ENCODE measurements at places on chromosomes 11 and 22.

DNA sequence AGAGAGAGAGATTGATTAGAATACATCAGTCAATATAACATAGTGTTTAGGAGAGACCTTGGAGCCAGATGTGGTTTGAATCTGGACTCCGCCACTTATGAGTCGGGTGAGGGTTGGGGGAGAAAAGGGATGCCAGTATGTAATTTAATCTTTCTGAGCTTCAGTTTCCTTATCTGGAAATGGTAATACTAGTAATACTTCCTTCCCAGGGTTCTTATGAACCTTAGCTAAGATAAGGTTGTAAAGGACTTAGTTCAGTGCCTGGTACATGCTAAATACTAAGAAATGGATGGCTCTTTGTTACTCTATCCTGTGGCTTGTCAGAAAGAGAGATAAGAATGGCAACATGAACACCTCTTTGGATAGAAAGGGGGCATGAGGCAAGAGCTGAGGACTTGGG, 226.1 kb upstream of the NARS2 start:
- DNase-seq = no peak

DNA sequence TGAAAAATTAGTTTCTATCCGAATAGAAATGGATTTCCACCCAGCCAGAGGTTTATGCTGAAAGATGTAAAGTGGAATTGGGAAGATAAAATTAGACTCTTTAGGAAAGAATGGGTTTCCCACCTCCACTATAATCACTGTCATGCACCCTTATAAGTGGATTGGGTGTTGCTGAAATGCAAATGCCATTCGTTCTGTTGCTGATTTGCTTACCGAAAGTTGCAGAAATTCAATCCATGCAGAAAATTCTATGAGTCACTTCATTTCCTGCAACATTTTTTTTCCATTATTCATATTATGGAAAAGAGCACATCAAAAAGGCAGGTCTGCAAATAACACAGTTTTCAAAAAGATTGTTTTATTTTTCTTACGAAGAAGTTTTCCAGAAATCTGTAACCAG, 65.6 kb downstream of the LDLRAD3 start:
- no peak for DNase-seq

- DNase-seq = no peak
These were observed 61.5 kb downstream of the SMCO4 start for GRCh38 chr11:93481696-93482095.

DNA sequence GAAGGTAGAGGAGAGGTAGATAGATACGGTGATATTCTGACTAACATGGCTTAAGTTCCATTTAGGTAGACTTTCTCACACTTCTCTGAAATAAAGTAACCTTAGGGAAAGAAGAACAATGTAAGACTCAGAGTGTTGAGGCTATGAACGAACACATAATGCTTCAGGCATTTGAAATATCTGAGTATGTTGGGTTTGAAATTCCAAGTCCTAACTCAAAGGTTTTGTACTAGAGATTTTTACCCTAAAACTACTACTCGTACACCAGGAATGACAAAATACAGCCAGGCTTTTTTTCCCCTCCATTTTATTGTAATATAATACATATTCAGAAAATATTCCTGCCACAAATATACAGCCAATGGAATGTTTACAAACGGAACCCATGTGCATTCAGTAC, 592.6 kb downstream of the ETS1 start:
- no peak for DNase-seq

- DNase-seq = no peak
These were observed 18.8 kb upstream of the DRD2 start for GRCh38 chr11:113494021-113494420.

DNA sequence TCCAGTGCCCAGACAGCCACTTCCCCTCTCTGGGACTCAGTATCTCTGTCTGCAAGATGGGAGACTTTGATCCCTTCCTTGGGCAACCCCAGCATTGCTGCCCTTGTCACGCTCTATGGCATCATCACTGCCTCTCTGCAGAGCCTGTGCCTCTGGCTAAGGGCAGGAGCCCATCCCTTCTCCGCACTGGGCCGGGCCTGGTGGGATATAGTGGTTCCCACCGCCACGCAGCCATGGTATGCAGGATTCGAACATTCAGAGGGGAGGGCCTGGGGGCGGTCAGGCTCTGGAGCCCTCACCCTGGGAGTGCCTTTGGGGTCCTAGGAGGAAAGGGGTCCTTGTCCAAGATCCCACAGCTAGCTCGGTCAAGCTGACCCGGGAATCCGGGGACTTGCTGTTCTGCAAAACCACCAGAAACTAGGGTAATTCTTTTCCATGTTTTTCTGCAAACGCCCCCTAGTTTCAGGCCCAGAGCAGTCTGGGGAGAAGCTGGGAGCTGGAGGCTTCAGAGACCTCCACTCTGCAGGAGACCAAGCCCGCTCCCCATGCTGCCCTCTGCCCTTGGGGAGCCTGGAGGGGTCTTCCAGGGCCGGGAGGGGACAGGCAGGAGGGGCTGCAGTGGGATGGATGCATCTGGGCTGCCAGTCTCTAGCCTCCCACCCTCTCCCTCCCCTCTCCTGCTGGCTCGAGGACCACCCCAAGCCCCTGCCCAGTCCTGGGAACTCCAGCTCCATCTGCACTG, 24.4 kb upstream of the CBX7 start:
- DNase-seq = no peak

- DNase-seq = no peak
These were observed 22.3 kb downstream of the TNKS1BP1 start for GRCh38 chr11:57302489-57302888.

GRCh38 chr22:35893698-35894097, 134.9 kb downstream of the RBFOX2 start:
- no peak for DNase-seq

DNA sequence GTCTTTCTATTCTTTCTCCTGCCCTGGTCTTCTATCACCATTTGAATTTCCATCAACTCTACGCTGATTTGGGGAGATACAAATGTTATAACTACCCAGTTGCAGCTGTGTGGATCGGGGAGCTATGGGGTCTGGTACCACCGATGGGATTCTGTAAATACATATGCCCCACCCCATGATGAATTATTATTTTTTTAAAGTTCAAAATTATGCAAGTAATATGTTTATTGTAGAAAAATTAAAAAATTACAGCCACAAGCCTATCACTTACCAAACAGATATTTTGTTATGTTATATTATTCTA, 52.4 kb upstream of the CLMP start:
- DNase-seq = no peak

GRCh38 chr22:42977569-42977968, 37.4 kb downstream of the PACSIN2 start:
- DNase-seq = no peak

DNA sequence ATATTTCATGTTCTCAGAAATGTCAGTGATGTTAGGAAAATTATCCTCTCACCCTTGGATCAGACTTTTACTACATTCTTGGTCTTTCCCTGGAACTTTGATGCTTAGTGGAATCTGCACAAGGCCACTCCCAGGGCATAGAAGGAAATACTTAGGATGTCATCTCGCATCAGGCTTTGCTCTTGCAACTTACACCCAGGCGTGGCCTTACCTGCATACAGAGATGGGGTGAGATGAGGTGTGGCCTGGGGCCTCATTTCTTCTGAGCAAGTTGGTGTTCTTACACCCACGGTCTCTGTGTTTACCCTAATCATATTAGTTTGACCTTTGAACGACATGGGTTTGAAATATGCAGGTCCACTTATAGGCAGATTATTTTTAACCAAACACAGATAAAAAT, 19.0 kb upstream of the OR52K2 start:
- no peak for DNase-seq

GRCh38 chr11:113189909-113190667, 124.3 kb upstream of the TTC12 start:
- no peak for DNase-seq

DNA sequence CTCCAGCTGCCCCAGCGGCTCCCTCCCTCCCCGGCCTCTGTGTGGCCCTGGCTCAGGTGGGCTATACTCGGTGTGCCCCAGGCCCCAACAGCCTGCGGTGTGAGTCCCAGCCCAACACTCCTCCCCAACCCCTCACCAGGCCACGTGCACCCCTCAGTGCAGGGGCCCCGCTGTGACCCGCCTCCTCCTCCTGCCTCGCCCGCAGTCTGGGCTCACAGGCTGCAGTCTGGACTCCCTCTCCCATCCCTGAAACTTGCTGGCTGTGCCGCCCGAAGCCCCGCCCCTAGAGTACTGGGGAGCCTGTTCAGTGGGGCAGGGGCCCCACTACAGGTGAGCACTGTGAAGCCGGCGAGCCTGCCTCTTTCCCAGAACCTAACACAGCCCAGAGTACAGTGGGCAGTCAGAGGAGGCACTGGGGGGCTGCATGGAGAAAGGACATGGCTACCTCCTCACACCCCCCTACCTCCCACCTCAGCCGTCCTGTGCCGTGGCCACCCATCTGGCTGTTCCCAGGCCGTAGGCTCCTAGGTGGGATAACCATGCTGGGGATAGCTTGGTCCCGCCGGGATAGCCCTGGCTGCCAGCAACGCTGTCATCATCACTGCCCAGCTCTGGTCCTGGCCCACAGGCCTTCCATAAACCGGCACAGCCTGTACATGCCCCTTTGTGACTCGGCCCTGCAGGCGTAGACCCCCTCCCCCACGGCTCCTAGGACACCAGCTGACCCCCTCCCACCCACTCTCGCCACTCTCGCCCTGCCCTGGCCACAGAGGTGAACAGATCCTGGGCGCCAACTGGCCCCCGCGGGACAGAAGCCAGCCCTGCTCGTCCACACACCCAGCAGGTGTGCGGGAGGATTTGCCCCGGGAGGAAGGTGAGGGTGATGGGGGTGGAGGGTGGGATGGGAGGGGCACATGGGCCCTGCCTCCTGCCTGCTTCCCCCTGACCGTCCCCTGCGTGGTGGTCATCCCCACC, 29.7 kb downstream of the CELSR1 start:
- no peak for DNase-seq

DNA sequence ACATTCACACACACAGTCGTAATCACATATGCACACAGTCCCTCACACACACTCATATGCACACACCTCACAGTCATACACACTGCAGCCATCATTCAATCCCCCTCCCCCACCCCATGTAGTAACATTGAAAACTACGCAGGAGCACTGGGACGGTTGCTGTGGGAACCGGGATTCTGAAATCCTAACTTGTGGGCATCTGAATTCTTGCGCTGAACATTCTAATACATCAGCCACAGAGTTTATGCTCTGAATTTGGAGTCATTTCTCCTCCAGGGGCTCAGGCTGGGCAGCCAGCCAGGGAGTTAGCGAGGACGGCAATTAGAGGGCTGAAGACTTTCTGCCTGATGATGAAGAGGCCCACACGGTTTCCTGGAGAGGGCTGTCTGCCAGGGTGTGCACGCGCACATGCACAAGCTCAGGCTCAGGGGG, 32.7 kb downstream of the CD6 start:
- peak; percentile 62 for DNase-seq

- DNase-seq = no peak
These were observed 610.0 kb upstream of the CADM1 start for GRCh38 chr11:116114198-116114651.

GRCh38 chr22:31230871-31231621, 18.9 kb downstream of the LIMK2 start:
- DNase-seq = peak; percentile 51

GRCh38 chr11:118896921-118897591, 13.4 kb downstream of the CXCR5 start:
- DNase-seq = no peak

DNA sequence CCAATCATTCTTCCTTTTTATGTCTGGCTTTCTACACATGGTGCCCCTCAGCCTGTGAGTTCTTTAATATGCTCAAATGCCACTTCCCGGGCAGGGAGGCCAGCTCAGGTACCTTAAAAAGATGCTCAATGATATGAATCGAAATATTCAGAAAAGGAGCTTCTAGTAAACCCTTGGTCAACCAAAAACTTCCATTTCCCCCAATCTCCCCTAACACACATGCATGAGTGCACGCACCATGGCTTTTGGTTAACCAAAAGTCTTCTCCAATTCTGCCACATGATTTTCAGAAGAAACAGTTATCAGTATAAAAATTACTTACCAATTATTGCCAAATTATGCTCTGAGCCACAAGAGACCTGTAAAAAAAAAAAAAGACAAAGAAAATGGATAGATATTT, 135.0 kb downstream of the SERGEF start:
- no peak for DNase-seq

DNA sequence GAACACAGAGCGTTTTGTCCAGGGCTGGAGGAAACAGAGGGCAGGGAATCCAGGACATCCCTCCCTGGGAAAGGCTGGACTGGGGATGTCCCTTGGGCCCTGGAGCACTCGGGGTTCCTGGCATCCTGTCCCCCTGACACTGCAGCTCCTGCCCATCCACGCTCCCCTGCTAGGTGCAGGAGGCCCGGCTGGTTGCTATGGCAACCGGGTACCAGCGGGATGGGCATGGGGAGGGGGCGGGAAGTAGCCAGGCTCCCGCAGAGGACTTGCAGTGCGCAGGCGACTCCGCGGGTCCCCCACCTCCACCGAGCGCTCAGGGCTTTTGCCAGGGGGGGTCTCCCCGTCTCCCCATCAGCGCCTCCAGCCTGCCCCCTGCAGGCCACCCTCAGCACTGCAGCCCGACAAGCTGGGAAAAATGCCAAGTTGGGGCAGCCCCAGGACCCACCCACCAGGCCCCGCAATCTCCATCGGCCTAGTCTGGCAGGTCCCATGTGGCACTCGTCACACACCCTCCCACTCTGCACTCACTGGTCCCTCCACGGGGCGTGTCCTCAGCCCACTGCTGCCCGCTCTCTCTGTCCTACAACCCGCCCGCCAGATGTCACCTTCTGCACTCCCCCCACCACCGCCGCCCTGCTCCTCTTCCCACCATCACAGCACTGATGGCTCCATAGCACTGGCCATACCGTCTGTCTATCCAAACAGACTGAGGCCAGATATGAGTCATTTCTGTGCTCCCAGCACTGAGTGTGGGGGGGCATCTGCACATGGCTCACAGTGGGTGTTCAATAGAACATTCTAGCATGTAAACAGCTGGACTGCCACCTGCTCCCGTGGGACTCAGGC, 31.5 kb downstream of the KIAA0930 start:
- DNase-seq = peak; percentile 60

GRCh38 chr11:1835671-1836010, 851 bp downstream of the SYT8 start:
- no peak for DNase-seq

DNA sequence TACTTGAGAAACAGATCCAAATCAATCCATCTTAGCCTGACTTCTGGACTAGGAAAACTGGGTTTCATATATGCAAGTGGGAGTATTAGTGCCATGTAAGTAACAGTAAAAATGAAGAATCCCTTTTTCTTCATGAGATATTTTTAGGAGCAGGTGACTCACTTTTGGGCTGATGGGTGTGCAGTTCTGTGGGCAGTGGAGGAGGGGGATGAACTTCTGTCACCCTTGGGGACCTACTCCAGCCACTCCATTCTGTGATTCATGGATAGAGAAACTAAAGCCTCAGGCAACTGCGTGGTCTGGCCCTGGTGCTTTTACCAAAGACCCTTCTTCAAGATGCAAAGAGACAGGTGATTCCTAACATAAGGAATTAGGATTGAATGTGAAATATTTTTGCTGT, 208.6 kb upstream of the NARS2 start:
- DNase-seq = no peak
